RCC 7860 (cell line): ENCODE measurements at places on chromosomes 2 and 18.

GRCh38 chr18:79747156-79747845 is 50.4 kb upstream of the KCNG2 start:
- DNase-seq, result no peak

- no peak for DNase-seq
Observed at GRCh38 chr2:8370258-8370802, 311.5 kb upstream of the ID2 start.

DNA sequence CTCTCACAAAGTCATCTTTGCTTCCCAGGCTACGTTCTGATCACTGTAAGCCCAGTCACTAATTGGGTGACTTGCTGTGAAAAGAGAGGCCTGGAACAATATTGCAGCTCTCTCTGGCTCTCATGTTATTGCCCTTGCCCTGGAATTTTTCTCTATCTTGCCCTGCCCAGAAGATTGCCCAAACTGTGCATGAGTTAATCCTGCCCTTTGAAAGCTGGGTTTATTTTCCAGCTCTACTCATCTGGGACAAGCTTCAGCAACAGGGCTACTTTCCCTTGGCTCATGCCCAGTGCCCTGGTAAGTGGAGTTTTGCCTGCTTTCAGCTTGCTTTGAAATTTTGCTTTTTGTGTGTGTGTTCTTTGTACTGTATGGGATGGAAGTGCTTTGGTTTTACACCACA is 6.9 kb upstream of the EHBP1 start:
- no peak for DNase-seq

DNA sequence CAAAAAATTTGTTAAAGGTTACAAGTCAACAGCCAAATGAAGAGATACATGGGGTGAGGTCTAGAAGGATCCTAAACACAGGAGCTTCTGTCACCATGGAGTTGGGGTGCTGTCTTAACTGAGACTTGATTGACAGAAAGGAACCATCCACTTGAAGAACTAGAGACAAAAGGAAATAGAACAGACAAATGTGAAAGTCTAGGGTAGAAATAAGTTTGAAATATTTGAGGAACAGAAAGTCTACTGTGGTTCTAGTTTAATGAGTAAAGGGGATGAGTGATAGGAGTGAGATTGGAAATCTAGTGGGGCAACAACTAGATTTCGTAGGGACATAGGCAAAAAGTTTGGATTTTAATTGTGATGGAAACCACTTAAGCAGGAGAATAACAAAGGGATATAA is 18.7 kb downstream of the RBBP8 start:
- DNase-seq, result no peak

GRCh38 chr2:26941486-26941885 is 29.0 kb upstream of the MAPRE3 start:
- no peak for DNase-seq

- no peak for DNase-seq
Observed at GRCh38 chr2:215171796-215172195, 33.4 kb upstream of the ABCA12 start.

DNA sequence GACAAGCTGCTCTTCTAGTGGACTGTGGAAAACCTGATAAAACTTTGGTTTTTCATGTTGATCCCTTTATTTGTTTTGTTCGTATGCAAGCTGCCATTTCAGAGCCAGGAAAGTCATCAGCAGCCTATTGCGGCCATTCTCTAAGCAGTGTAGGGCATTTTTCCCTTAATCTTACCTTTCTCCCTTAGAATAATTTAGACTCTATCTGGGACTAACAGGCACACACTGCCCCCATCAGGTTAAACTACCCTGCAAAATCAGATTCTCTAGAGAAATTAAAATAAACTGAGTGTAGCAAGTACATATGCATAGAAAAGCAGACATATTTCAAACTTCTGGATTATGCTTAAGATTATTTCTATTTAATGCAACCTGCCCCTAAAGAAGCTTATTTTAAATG is 347.5 kb downstream of the METTL4 start:
- no peak for DNase-seq

DNA sequence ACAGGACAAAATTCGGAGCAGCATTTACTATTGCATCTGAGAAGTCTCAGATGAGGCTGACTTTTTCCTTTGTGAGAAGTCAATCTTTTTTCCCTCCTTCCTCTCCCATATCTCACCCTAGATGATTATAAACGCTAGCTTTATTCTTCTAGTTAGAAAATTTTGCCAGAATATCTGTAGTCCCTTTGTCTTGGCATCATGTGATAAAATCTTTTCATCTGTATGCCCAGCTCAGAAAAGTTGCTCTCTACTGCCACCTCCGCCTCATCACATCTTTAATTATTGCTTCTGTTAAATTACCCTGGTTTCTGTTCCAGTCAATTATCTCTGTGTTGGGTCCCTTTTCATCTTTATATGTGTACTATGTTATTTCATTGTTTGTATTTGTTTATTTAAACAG is 210.8 kb upstream of the SLC35G4 start:
- no peak for DNase-seq

DNA sequence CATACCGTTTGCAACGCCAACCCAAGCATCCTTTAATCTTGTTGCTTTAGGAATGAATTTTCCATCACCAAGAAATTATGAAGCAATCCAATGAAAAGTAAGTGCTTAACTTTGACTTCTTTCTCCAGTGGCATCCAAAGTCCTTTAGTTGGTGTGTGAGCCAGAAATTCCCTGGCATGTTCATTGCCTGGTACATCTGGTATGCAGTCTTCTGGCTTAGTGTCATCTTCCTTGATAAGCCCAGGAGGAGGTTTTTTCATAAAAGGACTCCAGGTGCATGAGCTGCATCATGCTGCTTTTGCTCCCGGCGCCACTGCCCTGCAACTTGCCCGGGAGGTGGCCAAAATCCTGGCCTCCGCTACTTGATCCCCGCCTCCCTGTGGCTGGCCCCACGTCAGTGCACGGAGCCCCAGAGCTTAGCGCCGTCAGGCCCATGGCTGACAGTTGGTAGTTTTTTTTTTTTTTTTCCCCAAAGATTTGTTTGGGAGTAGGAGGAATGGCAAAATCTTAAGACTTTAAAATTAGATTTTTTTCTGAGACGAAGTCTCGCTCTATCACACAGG is 58.7 kb downstream of the PUM2 start:
- no peak for DNase-seq

DNA sequence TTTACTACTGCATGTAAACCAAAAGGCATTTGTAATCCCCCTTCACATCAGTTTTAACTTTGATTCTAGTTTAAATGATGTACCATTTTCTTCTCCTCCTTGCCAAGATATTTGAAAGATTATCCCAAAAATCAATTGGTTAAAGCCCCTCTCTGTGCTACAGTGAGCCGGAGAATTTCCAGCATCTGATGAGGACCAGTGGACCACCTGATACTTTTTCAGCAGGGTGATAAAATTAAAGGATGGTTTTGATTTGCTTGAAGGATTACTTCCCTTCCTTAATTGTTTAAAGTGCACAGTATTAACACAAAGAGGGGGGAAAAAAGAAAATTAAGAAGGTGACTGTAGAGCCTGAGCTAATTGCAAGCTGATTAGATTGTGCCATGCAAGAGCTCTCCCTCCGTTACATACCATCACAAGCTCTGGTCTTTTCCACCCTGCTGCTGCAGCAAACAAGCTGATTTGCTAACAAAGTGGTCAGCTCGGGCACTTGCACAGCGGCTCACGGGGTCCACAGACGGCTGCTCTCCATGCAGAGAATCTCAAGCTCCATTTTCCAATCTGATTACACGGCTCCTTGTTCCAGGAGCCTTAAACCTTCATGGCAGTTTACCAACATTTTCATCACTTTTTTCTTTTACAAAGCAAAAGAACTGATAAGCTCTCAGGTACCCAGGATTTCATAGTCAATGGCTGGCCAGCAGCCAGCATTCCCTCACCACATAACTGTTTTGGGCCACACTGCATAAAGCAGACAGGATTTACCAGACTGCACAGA is 22.1 kb downstream of the FIGN start:
- no peak for DNase-seq
